H7 (cell line): ENCODE measurements at places on chromosomes 6 and 20. TPM values are rescaled to one million over a fixed set of nuclear protein-coding genes. Genes with fewer than 3 reads are reported as not detected.

BHLHE23 gene
- 2.1 TPM in 2 replicates for total RNA-seq

TSHZ2 gene
- total RNA-seq = 0.07 and 0.31 TPM in 2 replicates

TRIM31 gene
- total RNA-seq = not detected in 2 replicates

FAM209B gene
- 0.33 and 0.59 TPM in 2 replicates for total RNA-seq

SLC35D3 gene
- total RNA-seq = 0.42 and 0.63 TPM in 2 replicates

RAD21L1 gene
- total RNA-seq = not detected in 2 replicates

SMIM28 gene
- 0.35 TPM in 1 of 2 replicates, not detected in the other for total RNA-seq

EDN1 gene
- total RNA-seq = 0.76 and 1.6 TPM in 2 replicates

CCDC170 gene
- total RNA-seq = 0.11 and 0.55 TPM in 2 replicates

OR12D3 gene
- total RNA-seq = not detected in 2 replicates

POM121L2 gene
- total RNA-seq = 0.03 TPM in 1 of 2 replicates, not detected in the other

EEF1A2 gene
- 30.7 and 37.1 TPM in 2 replicates for total RNA-seq

PXT1 gene
- total RNA-seq = 0.03 TPM in 1 of 2 replicates, not detected in the other

CDH4 gene
- total RNA-seq = 3.9 and 6.1 TPM in 2 replicates

ARMC12 gene
- total RNA-seq = 0.94 and 3.0 TPM in 2 replicates

OLIG3 gene
- 0.07 and 0.28 TPM in 2 replicates for total RNA-seq

MUC22 gene
- not detected in 2 replicates for total RNA-seq

SYNGAP1 gene
- total RNA-seq = 8.3 and 13.4 TPM in 2 replicates

MYL9 gene
- total RNA-seq = 23.4 and 25.0 TPM in 2 replicates

SLC25A27 gene
- 0.28 and 0.52 TPM in 2 replicates for total RNA-seq

ATG5 gene
- 37.5 and 47.3 TPM in 2 replicates for total RNA-seq

NELFE gene
- 109 and 115 TPM in 2 replicates for total RNA-seq

OXT gene
- 1.5 TPM in 1 of 2 replicates, not detected in the other for total RNA-seq

CYP24A1 gene
- total RNA-seq = 0.03 and 0.74 TPM in 2 replicates

ADGRF1 gene
- not detected in 2 replicates for total RNA-seq

DDO gene
- total RNA-seq = not detected in 2 replicates

CUL9 gene
- total RNA-seq = 9.4 and 10.9 TPM in 2 replicates

KCNK5 gene
- total RNA-seq = 23.8 and 30.1 TPM in 2 replicates

ZNF311 gene
- 1.4 and 2.8 TPM in 2 replicates for total RNA-seq

RBBP9 gene
- total RNA-seq = 17.0 and 24.7 TPM in 2 replicates
